ENCODE measurements at places on chromosomes 12 and 14.

- no peak for DNase-seq
Measured at GRCh38 chr12:132015686-132016430, 66.1 kb downstream of the EP400 start.

DNA sequence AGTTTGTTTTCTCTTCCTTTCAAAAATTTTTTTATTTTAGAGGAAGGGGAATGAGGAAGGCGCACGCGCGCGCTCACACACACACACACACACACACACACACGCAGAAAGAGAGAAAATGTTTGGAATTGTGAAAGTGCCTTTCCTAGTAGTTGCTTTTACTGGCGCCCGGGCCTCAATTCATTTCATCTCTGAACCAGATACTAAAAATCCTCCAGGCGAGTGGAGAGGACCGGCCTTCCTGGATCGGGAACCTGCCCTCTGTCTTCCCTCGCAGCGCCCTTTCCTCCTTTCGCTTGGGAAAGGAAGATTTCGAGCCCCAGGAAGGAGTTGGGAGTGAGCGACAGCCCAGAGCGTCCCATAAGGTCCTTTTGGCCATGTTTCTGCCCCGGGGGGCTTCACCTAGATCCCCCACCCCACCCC lies 7.8 kb upstream of the TBX3 start:
- no peak for DNase-seq

GRCh38 chr14:44529026-44529425 lies 21.9 kb upstream of the FSCB start:
- peak; percentile 51 for DNase-seq

DNA sequence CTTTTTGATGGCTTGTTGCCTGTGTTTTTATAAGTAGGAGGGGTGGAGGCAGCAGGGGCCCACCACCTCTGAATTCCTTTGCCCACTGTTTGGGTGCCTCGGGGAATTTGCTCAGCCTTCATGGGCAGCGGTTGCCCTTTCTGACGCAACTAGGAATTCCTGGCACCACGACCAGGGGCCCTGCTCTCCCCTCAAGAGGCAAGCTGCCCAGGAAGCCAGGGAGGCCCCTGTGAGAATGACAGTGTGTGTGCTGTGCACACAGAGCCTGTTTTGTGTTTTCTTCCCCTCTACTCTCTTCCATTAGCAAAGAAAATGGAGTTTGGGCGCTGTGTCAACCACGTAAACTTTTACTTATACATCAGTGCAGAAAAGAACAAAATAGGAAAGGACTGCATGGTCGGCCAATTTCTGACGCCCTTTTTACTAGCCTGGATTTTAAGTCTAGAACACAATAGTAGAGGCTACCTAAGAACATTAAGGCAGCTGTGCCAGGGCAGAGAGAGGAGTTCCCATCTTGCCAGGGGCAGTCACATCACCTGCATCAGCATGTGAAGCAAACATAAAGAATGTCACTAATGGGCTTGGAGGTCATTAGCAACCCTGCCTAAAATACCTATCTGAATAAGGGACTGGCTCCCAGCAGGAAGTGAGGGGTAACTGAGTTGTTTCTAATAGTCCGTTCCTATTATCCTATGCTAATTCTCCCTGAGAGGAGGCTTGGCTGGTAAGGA lies 17.9 kb upstream of the PTGR2 start:
- no peak for DNase-seq

DNA sequence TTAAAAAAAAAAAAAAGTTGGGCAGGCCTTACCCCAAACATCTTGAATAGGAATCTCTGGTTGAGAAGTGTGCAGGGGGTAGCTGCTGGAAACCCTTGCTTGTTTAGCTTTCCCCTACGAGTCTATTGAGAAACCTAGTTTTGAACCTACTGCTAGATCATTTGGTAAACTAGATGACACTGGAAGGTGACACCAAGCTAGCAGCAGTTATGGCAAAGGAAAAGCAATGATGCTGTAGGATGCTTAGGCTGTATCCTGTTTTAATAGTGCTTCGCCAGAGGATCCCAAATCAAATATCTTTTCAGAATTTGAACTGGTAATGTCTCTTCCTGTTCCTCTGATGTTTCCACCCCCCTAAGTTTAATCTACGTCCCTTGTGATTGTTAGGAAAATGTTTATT lies 5.5 kb upstream of the PCED1B start:
- no peak for DNase-seq

DNA sequence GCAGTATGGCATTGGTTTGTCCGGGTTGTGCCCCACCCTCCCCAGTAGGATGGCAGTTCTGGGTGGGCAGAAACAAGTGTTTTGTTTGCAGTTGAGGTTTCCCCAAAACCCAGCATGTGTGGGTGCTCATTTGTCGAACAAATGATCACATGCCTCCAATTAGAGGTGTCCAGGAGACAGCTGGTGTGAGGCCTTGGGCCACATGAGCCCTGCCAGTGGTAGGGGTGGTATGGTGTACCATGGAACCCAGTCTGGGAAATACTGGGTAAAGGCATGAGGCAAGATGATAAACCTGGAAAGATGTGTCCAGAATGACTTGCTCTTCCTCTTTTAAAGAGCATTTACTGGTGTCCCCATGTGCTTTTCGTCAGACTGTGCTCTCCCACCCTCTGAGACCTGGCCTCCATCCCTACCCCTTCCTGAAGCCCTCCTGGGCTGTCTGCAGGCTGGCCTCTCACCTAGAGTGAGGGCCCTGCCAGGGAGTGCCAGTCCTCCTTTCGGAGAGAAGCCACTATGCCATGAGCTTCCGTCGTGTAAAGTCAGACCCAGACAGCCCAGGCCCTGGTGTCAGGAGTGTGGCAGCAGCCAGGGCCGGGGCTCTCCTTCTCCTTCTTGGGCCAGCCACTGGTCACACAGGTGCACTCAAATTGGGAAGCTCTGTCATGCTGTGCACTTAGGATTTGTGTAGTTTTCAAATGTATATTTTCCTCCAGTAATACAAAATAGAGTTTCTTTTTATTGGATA lies 17.6 kb downstream of the ANKRD9 start:
- no peak for DNase-seq

DNA sequence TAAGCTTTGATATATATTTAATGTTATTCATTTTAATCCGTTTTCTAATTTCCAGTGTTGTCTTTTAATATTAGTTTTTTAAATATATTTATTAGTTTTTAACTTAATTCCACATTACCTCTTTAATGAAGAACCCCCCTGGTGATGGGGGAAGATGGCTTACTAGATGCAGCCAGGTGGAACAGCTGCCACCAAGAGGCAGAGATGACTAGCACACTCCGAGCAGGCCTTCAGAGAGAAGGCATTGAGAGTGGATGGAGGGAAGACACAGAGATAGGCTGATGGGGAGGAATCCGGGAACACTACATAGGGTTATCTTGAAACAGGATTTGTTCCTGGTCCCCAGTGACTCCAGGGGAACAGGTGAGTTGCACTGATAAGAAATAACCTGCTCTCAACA lies 771.6 kb downstream of the LRFN5 start:
- no peak for DNase-seq

DNA sequence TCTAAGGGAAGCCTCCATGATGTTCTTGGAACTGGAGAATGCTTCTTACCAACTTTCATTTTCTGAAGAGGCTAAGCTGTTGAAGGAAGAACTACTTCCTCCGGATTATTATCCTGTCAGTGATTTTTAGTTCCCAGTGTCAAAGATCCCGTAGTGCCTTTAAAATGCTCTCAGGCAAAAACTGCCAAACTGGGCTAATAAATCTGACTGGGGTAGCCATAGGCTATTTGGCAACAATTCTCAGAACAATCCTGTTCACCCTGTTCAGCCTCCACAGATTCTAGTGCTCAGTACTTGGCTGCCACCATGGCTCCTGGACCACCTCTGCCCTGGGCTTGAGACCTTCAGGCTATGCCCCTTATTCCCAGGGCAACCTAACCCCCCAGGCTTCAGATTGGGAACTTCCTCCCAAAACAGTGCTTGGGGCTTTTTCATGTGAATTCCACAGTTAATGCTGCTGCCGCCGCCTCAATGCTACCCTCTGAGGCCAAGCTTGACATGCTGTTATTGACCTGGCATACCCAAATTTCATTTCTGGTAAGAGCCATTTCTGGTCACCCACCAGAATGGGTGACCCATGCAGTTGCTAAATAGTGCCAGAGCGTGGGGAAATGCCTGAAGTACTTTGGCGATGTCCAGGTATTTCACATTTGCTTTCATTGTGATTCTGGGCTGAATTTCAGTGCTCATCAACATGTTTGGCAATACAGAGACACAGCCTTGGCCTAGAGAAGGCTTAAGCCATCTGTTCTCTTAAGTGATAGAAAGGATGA lies 110.0 kb upstream of the ARHGAP5 start:
- DNase-seq: no peak

DNA sequence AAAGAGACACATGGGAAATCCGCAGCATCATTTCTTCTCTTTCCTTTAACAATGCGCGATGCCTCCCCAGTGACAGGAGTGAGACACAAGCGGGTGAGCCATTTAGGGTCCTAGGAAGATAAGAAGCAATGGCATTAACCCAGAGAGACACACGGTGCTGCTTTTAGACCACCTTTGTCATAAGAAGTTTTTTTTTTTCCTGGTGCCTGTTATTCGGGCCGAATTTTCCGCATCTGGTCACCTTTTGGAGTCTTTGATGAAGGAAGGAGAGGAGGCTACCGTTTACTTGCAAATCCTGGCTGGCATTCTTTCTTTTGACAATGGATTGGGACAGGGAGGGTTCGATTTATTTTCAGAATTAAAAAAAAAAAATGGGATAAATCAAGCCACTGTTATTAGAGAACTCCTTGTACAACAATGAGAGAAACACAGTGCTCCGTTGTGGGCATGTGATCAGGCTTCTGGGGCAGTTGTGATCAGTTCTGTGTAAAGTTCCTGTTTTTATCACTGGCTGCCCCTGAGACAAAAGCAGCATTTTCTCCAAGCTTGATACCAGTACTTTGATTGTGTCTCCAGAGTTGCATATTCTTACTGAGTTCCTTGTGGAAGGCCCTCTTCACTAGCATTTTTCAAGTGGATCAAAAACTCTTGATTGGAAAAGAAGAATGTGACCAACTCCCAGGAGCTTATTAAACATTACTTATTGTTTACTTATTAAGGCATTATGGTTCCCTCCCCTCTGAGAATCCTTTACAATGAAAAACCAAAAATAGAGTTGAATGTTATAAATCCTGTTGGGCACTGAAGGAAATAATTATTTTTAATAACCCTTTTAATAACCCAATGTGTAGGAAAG lies 1.1 kb downstream of the DIP2B start:
- DNase-seq: no peak

GRCh38 chr12:121325922-121326396 lies 26.3 kb downstream of the ANAPC5 start:
- DNase-seq: no peak

- no peak for DNase-seq
Measured at GRCh38 chr12:90244232-90244631, 535.6 kb upstream of the ATP2B1 start.

DNA sequence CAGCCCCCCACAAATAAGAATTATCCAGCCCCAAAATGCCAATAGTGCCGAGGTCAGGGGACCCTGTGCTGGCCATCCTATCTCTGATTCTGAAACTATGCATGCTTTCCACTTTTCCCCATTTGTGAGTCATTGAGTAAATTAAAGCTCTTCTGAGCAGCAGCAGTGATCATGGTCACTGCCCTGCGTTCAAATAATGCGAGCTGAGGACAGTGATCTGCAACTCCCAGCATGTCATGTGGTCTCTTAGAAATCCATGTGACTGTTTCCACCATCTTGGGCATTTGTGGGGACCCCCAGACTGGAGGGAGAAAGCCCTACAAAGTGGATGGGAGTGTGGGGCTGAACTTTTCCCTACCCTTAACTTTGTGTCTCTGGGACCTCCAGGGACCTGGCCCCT lies 53.8 kb downstream of the C14orf132 start:
- no peak for DNase-seq

GRCh38 chr12:67515679-67516340 lies 132.7 kb upstream of the DYRK2 start:
- DNase-seq: peak; percentile 94

DNA sequence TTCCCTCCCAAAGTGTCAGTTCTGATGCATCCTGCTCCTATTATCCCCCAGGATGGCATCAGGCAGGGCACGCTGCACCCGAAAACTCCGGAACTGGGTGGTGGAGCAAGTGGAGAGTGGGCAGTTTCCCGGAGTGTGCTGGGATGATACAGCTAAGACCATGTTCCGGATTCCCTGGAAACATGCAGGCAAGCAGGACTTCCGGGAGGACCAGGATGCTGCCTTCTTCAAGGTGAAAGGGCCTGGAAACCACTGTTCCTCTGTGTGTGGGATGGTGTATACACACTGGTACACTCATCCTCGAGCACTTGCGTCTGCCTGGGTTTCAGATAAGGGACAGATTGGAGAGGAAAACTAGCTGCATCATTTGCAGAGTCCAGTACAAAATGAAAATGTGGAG lies 1.0 kb downstream of the IRF9 start:
- DNase-seq: no peak

DNA sequence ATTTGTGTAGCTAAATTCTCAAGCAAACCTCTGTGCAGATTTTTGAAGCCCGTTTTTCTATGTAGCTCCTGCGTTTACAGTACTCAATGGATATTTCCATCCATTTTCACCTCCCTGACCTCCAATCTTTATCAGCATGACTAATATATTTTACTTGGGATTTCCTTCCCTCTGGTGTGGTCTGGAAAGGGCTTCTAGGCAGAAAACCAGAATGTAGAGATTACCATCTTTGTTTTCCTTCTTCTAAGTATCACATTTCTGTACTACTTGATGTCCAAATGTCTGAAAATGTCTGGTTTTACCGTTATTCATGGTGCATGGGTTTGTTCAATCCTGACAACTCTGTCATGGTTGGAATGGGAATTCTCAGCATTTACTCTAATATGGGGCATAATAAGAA lies 907.6 kb upstream of the FLRT2 start:
- no peak for DNase-seq

GRCh38 chr14:32593290-32593942 lies 264.3 kb downstream of the AKAP6 start:
- DNase-seq: no peak

DNA sequence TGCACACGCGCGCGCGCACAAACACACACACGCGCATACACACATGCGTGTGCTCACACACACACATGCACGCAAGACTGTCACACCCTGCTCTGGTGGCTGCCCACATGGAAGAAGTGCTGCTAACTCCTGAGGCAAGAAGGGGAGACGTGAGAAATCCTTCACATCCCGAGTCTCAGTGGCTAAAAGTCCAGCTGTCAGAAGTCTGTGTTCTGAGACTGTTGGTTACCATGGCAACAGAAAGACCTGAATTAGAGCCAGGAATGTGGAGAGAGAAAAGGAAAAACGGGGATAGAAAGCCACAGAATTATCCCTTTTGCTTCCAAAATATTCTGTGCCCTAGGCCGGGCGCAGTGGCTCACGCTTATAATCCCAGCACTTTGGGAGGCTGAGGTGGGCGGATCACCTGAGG lies 71.2 kb downstream of the PPFIBP1 start:
- no peak for DNase-seq

GRCh38 chr12:71848212-71848611 lies 8.7 kb downstream of the TBC1D15 start:
- DNase-seq: no peak

- DNase-seq: no peak
Measured at GRCh38 chr12:39123580-39124253, 218.3 kb upstream of the CPNE8 start.

DNA sequence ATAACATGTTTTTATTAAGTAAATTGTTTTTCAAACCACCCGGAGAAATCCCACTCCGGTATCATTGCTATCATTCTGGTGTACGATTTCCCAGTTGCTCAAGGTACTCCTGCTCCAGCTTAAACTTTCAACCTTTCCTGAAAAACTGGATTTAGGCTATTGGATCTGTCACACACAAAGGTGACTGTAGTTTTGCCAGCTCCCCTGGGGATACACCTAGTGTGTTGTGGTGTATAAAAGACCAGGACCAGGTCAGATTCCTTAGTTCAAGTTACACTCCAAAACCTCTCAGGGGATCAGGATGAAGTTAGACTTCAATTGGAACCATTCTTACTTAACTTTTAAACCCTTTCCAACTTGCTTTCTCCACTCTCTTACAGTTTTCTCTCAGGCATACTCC lies 303.9 kb downstream of the NOVA1 start:
- no peak for DNase-seq

All from NCI-H510A treated with DMSO at 0.1 percent for 48 hours (cell line).